HS-5 (cell line): ENCODE measurements at places on chromosomes 13 and 19.

GRCh38 chr19:47699360-47699917, 13.8 kb upstream of the EHD2 start:
- DNase-seq: no peak

DNA sequence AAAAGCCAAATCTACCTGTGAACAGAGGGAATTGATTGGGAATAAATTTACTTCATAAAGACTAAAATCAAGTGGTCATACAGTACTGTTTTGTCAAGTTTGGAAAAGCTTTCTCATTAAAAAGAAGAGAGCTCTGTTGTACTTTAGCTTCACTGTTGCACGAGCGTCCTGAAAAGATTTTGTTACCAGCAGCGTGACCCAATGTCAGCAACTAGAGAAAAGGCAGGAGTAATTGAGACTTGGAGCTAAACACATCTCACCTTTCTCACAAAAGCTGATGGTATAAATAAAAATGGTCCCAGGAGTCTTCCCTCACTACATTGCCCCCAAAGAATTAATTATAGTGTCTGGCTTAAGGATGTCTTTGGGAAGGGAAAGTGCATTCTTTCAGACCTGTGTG, 613.7 kb downstream of the OLFM4 start:
- no peak for DNase-seq

DNA sequence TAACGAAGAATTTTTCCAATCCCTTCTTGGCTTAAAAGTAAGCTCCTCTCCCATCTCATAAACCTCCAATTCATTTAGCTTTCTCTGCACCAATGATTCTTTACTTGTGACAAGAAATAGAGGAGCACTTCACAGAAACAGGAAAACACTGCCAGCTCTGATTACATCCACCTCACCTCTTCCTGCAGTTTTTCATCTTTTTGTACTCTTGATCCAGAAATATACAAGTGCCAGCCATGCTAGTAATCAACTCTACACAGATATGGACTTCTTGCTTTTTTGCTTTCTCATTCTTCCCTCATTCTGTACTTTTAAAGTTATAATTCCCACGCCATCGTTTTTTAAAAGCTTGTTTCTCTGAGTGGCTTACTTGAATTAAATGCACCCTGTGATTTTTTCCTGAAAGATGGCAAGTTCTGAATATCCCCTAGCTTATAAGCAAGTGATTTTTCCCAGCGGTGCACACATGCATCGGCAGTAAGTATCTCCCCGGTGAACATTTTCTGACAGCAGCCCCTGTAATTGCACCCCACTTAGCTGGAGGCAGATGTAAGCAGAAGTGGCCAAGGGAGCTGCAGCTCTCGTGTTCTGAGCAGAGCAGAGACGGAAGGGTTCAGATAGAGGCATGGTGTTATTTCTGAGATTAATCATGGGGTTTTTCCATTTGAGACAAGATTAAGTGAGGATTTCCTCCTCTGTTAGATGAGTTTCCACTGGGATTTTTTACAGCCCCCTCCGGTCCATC, 340.7 kb downstream of the SLC7A1 start:
- no peak for DNase-seq

DNA sequence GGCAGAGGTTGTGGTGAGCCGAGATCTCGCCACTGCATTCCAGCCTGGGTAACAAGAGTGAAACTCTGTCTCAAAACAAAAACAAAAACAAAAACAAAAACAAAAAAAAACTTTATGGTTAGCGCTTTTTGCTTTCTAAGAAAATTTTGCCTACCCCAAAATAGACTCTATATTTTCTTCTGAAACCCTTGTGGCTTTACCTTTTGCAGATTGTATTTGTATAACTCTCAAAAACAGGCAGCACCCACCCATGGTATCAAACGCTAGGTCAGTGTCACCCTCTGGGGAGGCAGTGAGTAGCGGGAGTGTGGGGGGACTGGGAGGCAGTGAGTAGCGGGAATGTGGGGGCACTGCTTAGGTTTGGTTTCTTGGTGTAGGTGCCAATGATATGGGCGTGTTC, 7.5 kb upstream of the SLC39A3 start:
- DNase-seq: no peak

GRCh38 chr19:47406711-47407416, 12.5 kb downstream of the MEIS3 start:
- DNase-seq: no peak

DNA sequence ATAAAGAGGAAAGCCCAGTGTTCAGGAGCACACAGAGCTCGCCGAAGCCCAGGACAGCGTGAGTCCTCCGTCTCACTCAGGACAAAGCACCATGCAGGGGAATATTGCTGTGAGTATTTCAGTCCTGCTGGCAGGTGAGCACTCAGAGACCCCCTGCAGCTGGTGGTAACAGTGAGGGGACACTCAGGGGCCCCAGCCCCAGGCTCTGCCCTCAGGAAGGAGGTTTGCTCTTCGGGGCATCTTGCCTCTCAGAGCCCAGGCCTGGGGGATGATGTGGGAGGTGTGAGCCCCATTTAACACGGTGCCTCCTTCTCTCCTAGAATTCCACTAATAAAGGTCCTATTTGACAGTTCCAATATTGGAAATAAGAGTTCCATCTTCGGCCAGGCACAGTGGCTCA, 14.8 kb downstream of the LILRA1 start:
- DNase-seq: no peak

DNA sequence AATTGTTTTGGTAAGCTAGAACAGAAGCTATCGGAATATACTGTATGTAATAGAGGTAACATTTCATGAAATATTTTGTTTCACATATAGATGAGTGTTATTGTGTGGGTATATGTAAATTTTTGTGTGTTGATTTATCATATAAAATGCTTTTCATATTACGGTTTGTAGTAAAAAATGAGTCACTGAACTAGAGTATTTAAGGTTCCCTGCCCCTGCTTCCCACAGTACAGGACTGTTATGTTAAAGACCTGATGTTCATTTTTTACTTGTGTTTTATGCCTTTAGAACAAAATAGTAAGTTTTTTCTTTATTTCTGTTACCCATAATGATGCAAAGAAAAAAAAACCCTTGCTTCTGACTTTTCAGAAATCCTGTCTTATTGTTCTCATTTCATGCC, 243.4 kb downstream of the ENOX1 start:
- DNase-seq: peak; percentile 10

GRCh38 chr19:35327642-35328041, 1.3 kb upstream of the CD22 start:
- no peak for DNase-seq
